ENCODE measurements at places on chromosomes 13 and 19. TPM values are rescaled to one million over a fixed set of nuclear protein-coding genes. Genes with fewer than 3 reads are reported as not detected.

GRCh38 chr13:97319113-97319720 lies 97.1 kb downstream of the MBNL2 start:
- no peak for DNase-seq

DNA sequence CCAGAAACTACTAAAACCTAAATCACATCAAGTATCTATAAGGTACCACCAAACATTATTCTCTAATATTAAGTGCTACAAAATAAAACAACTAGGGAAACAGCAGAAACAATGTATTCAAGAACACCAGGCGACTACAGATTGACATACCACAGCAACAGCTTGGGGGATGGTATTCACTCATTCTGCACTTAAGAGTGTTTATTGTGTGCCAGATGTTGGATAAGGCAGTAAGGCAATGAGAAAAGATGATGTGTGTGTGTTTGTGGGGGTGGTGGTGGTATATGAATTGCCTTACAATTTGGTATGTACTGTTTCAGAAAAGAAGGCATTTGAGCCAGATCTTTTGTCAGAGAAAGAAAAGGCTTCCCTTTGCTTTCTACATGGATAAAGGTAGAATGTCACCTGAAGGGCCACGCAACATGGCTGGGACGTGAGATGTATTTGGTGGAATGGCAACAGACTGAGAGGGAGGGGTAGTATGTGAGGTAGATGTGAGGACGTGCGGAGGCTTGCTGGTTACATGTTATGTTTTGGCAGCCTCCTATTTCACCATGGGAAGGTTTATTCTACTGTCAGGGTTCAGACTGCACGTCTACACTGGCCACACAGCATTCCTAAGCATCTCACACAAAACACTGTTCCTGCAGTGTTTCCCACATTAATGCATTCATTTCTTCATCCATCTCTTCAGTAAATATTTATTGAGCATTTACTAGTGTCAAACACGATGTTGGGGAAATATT lies 300.7 kb downstream of the KLF12 start:
- no peak for DNase-seq

DNA sequence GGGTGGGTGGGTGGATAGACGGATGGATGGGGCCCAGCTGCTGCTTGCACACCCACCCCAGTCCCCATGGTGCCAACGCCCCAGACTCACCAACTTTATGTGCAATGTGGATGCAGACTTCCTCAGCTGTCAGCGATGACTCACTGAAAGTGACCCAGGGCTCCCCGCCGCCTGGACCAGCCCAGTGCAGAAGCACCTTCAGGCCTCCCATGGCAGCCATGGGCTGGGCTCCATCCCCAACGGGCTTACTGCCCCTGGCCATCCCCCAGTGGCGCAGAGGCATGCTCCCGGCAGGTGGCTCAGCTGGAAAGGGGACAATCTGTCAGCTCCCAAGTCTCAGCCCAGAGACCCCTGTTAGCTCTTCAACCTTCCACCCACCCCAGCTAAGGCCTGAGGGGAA lies 2.2 kb downstream of the TYK2 start:
- DNase-seq: no peak

CDADC1 gene
- total RNA-seq: 10.1 TPM

IGSF23 gene
- total RNA-seq: 6.8 TPM

SLC7A10 gene
- total RNA-seq: not detected

B3GNT8 gene
- total RNA-seq: 0.70 TPM

ZNF560 gene
- total RNA-seq: not detected

DHDH gene
- total RNA-seq: not detected

PSPN gene
- 1.1 TPM for total RNA-seq

Data from right lobe of liver (tissue), 6 donors.